ENCODE measurements at places on chromosomes 1 and 21.

DNA sequence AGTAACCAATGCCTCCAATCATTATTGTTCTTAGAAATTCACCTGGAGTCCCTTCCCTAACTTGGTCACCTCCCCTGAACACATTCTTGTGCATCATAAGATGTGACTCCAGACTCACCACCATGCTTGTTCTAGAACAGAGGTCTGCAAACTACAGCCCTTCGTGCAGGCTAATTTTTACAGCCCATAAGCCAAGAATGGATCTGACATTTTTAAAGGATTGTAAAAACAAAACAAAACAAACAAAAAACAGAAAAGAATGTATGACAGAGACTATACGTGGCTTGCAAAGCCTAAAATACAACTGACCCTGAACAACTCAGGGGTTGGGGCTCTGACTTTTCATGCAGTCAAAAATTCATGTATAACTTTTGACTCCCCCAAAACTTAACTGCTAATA is 6.2 kb upstream of the HIVEP3 start:
- no peak overlapping the region for H3K4me3 ChIP-seq
- no peak for DNase-seq
- no peaks in the 10 kb centered on the region for H3K4me1 ChIP-seq
- no peak overlapping the region for H3K27ac ChIP-seq
- no peaks in the 10 kb centered on the region for H3K27me3 ChIP-seq

DNA sequence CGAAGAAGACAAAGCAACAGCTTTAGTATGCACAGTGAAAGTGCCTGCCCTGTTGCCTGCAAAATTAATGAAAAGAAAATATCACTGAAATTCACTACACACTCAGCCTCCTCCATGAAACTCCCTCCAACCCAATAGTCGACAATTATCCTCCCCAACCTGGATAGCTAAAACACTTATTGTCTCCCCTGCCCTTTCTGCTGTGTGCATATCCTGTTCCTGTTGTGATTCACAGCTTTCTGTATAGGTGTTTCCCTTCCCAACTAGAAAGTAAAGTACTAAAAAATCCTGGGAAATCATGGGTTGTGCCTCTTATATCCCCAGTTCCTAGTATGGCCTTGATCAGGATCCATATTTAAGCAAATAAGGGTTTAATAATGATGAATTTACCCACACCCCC is 412.1 kb downstream of the LTN1 start:
- H3K27ac ChIP-seq: no peak overlapping the region
- H3K36me3 ChIP-seq: no peaks in the 10 kb centered on the region
- H3K4me3 ChIP-seq: no peak overlapping the region
- H3K27me3 ChIP-seq: no peaks in the 10 kb centered on the region

- H3K4me3 ChIP-seq: no peak overlapping the region
- no peaks in the 10 kb centered on the region for H3K27me3 ChIP-seq
- H3K36me3 ChIP-seq: no peaks in the 10 kb centered on the region
- DNase-seq: no peak
Measured at GRCh38 chr21:31577271-31577670, 82.2 kb upstream of the SOD1 start.

- H3K36me3 ChIP-seq: no peaks in the 10 kb centered on the region
Measured at GRCh38 chr21:37982496-37983318, 66.5 kb upstream of the KCNJ6 start.

DNA sequence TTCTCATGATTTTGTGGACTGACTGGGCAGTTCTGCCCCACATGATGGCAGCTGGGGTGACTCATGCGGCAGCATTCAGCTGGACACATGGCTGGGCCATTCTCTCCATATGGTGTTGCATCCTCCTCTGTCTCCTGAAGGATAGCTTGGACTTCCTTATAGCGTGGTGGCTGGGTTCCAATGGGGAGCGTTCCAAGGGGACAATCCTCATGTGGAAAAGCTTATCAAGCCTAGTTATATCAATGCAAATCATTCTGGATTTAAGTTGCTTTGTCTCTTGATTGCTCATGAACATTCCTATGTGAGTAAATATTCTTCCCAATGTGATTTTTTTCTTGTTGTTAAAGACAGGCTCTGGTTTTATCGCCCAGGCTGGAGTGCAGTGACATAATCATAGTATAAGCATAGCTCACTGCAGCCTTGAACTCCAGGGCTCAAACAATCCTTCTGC is 13.2 kb upstream of the SLC2A1 start:
- no peaks in the 10 kb centered on the region for H3K36me3 ChIP-seq
- no peak overlapping the region for H3K4me3 ChIP-seq
- H3K27me3 ChIP-seq: no peaks in the 10 kb centered on the region

DNA sequence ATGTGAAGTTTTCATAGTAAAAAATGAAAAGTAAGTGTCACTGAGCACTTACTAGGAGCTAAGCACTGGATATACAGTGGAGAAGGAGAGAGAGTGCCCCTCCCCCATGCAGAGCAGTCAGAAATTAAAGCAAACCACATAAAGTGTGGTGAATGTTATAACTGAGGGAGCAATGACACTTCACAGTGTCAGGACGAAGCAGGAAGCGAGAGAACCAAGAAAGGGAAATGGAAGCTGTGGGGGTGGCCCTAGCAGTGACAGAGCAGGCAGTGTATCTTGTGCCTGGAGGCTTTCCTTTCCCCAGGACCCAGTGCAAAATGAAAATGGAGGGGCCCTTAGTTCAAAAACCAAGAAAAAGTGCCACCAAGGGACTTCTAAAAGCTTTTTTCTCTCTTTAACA is 21.5 kb upstream of the RCAN3 start:
- no peaks in the 10 kb centered on the region for H3K4me1 ChIP-seq
- H3K36me3 ChIP-seq: no peaks in the 10 kb centered on the region
- H3K27me3 ChIP-seq: no peaks in the 10 kb centered on the region
- no peak overlapping the region for H3K27ac ChIP-seq
- no peak overlapping the region for H3K4me3 ChIP-seq

GRCh38 chr1:116252785-116253184 is 120.3 kb upstream of the ATP1A1 start:
- H3K27me3 ChIP-seq: no peaks in the 10 kb centered on the region
- no peak overlapping the region for H3K4me3 ChIP-seq
- no peaks in the 10 kb centered on the region for H3K36me3 ChIP-seq

DNA sequence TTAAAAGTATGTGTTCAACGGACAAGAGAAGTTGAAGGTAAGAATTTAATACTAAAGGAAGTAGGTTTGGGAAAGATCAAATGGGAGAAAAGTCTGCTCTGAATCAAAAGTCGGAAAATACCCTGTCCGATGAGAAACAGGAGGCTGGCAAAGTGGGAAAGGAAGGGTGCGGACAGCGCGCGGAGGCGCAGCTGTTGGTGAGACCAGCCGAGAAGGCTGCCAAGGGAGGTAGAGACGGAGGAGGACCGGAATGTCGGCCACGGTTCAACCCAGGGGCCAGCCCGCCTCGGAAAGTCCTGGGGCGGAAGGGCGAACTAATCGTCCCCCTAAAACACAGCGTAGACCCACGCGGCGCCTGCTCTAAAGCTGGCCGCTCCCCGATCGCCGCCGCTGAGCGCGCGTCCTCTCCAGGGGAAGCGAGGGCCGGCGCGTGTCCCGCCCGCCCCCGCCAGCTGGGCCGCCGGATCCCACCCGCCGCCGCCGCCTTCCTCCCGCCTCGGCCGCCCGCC is 639 bp upstream of the SPATA1 start:
- no peaks in the 10 kb centered on the region for H3K27me3 ChIP-seq
- H3K4me3 ChIP-seq: peak overlapping the region; percentile 94
- H3K36me3 ChIP-seq: no peaks in the 10 kb centered on the region
- H3K4me1 ChIP-seq: no peaks in the 10 kb centered on the region

GRCh38 chr1:167491586-167492461 is 26.5 kb downstream of the CD247 start:
- H3K27me3 ChIP-seq: no peaks in the 10 kb centered on the region
- no peak overlapping the region for H3K4me3 ChIP-seq
- no peak for DNase-seq
- no peaks in the 10 kb centered on the region for H3K36me3 ChIP-seq

- H3K36me3 ChIP-seq: no peaks in the 10 kb centered on the region
- H3K27ac ChIP-seq: no peak overlapping the region
Measured at GRCh38 chr1:222299524-222299923, 248.4 kb downstream of the HHIPL2 start.

- no peaks in the 10 kb centered on the region for H3K27me3 ChIP-seq
- H3K36me3 ChIP-seq: no peaks in the 10 kb centered on the region
- no peak overlapping the region for H3K4me3 ChIP-seq
Measured at GRCh38 chr21:36188081-36188681, 31.6 kb downstream of the DOP1B start.

DNA sequence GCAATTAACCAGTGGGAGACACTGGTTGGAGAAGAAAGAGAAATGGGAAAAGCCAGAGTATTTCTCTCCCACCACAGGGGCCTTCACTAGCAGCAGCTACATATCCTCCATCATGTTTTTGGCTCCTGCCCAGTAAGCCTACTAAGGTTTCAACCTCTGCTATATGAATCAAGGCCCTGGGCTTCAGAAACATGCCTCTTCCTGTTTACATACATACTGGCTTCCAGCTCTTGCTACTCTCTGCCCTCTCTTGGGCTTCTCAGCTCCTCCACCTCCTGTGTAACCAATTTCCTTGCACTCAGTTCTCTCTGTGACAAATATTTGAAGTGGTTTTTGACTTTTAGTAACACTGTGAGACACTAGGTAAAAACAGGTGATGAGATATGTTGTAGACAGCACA is 80.8 kb downstream of the LRRC7 start:
- DNase-seq: no peak
- no peak overlapping the region for H3K27ac ChIP-seq
- H3K36me3 ChIP-seq: no peaks in the 10 kb centered on the region
- H3K27me3 ChIP-seq: no peaks in the 10 kb centered on the region

DNA sequence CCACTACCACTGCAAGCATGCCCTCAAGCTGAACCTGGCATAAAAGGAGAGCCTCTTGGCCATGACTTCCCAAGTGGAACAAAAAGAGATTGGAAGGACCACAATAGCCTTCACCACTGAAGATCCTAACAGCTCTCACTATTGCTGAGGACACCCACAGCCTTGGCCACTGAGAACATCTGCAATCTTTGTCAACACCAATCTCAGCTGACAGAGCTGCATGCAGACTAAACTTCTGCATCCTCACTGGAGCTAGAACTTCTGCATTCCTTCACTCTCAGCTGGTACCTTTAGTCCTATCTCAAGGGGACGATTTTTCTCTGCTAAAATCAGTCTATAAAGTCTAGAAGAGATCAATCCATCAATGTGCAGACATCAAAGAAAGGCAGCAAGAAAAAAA is 8.3 kb upstream of the FCRL2 start:
- no peak overlapping the region for H3K27ac ChIP-seq
- H3K36me3 ChIP-seq: no peaks in the 10 kb centered on the region
- no peaks in the 10 kb centered on the region for H3K27me3 ChIP-seq
- H3K4me3 ChIP-seq: no peak overlapping the region

GRCh38 chr1:200869753-200870391 is 2.9 kb upstream of the GPR25 start:
- H3K36me3 ChIP-seq: no peaks in the 10 kb centered on the region
- peaks cover 9% of the 10 kb centered on the region for H3K4me1 ChIP-seq
